ENCODE measurements at places on chromosomes 13 and 19.

GRCh38 chr13:40458720-40458990 is 207.8 kb downstream of the FOXO1 start:
- DNase-seq, result no peak

- no peak for DNase-seq
These were observed 7.0 kb downstream of the CAB39L start for GRCh38 chr13:49436890-49437289.

GRCh38 chr13:98984983-98985382 is 7.1 kb upstream of the DOCK9 start:
- DNase-seq, result no peak

DNA sequence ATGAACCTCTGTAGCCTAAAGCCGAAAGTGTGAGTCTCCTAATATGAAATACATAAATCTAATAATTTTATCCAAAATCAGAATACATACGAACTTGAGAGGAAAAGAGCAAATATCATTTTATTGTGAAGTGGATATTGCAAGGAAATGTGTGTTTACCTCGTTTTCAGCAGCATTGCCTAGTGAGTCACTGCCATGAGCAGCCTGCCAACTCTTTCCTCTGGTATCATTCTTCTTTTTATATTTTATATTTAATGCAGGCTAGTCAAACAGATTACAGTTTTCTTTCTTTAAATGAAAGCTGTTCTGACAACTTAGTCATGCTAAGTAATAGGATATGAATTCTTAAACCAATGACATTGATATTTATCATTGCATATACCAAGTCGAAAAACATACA is 44.2 kb downstream of the EDNRB start:
- DNase-seq, result no peak

GRCh38 chr13:77724092-77724491 is 26.6 kb downstream of the SLAIN1 start:
- no peak for DNase-seq

GRCh38 chr19:12494260-12494860 is 9.7 kb upstream of the ZNF709 start:
- DNase-seq, result no peak

DNA sequence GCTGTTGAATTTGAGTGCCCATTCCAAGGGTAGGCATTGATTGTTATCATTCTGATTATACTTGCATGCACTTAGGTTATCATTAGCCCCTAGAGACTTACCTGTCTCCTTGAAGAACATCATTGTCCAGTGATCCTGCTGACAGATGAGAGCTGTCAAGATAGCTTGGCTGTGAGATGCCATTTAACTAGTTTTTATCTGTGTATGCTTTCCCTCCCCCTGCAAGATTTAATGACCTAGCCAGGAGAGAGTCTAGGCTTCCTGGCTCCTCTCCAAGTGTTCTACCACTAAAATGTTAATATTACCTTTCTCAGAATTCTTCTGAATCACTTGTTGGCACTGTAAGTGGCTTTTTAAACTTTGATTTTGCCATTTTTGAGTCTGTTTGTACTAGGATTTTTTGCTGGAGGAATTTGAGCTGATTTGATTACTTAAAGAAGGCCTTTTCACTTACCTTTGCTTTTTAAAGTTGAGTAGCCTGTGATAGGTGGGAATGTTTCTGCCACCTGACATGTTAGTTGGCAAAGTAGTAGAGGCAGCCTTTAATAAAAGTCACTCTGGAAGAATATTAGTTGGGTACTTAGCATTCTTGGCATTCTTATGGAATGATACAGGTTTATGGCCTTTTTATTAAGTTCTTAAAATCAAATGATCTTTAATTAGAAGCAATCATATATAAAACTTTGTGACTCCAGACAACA is 41.1 kb downstream of the ARHGAP35 start:
- no peak for DNase-seq

DNA sequence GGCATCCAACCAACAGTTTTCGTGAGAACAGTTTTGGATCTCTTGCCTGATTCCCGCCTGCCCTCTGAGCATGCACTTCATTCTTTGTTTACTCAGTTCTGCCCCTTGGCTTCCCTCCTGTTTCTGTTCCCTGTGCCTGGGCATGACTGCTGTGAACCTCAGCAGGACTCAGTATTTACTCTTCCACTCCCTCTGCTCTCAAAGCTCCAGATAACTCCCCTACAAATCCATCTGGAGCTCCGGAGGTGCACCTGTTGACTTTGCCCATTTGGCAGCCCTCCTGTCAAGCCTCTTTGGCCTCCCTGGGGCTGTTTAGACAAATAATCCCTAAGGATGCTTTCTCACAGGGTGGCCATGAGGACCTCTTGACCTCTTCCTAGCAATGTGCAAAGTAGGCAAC is 34.2 kb upstream of the ARGLU1 start:
- DNase-seq, result no peak

GRCh38 chr13:94198681-94199080 is 280.8 kb downstream of the DCT start:
- DNase-seq, result no peak

GRCh38 chr13:96075953-96076543 is 13.9 kb upstream of the HS6ST3 start:
- DNase-seq, result no peak

DNA sequence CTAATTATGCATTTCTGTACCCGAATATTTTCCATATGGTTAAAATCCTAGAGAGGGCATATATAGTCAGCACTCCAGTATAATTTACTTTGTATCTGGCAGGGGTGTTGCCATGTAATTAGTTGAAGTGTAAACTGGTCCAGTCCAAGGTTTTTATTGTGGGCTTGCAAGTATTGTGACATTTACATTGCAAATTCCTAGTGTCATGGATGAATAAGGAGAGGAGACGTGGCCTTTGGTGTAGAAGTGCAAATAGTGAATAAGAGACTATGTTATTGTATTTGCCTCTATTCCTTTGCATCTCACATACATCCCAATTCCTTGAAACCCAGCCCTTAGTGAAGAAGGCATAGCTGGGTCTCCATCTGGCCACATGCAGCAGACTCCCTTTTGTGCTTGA is 330.6 kb downstream of the ATP8A2 start:
- DNase-seq, result no peak

- DNase-seq, result peak; percentile 64
These were observed 776 bp upstream of the NCLN start for GRCh38 chr19:3184847-3185460.

GRCh38 chr13:43805071-43805468 is 18.3 kb upstream of the ENOX1 start:
- no peak for DNase-seq

GRCh38 chr13:102868366-102868936 is 22.6 kb downstream of the ERCC5 start:
- DNase-seq, result no peak

DNA sequence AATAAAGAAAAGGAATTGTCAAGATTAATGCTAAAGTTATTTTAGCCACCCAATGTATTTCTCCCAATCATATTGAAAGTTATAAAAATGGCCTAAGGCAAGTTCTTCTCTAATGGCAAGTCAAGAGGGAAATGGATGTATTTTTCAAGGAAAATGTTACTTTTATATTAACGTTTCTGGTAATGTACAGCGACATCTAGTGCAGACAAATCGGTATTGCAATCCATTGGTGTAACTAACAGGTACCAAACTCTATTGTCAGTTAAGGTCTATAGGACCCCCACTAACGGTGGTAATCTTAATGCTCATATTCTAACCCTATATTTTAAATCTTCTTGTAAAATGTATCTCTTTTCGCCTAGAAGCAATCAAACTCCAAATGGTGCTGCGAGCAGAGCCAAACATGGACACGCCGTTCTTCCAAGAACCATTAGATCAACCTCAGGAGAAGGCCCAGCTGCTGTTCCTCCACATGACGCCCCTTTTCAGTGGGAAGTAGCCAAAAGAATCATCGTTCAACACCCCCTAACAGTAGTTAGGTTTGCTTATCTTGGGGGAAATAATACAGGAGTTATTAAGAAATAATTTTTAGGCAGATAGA is 98.5 kb upstream of the PABPC3 start:
- DNase-seq, result peak; percentile 23

- no peak for DNase-seq
These were observed 12.4 kb upstream of the GJA3 start for GRCh38 chr13:20173116-20173746.

GRCh38 chr13:110456550-110456949 is 105.0 kb downstream of the RAB20 start:
- no peak for DNase-seq

DNA sequence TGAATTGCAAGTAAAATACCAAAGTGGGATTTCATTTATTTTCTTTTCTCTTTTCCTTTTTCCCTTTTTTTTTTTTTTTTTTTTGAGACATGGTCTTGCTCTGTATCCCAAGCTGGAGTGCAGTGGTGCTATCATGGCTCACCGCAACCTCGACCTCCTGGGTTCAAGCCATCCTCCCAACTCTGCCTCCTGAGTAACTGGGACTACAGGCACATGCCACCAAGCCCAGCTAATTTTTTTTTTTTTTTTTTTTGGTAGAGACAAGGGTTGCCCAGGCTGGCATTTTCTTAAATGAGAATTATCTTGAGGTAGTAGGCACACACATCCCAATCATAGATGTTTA is 68.5 kb upstream of the GPR183 start:
- DNase-seq, result no peak

DNA sequence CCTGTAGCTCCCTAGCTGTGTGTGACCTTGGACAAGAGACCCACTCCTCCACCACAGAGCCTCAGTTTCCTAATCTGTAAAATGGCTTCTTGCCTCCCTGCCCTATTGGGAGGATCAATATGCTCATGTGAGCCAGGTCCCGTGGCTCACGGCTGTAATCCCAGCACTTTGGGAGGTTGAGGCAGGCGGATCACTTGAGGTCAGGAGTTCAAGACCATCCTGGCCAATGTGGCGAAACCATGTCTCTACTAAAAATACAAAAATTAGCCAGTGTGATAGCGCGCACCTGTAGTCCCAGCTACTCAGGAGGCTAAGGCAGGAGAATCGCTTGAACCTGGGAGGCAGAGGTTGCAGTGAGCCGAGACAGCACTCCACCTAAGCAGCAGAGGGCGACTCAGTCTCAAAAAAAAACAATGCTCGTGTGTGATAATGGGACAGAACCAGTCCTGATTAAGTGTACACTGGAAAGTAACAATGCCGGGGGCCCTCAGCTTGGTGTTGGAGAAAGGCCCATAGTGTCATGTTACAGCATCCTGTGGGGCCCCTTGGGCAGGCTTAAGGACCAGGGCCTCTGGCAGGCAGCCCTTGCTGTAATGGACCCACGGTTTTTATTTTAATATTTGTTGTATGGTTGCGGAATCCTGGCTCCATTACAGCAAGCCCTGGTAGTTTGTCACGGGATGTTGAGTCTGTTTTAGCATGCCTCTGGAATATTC is 6.8 kb downstream of the RPS11 start:
- DNase-seq, result peak; percentile 72

DNA sequence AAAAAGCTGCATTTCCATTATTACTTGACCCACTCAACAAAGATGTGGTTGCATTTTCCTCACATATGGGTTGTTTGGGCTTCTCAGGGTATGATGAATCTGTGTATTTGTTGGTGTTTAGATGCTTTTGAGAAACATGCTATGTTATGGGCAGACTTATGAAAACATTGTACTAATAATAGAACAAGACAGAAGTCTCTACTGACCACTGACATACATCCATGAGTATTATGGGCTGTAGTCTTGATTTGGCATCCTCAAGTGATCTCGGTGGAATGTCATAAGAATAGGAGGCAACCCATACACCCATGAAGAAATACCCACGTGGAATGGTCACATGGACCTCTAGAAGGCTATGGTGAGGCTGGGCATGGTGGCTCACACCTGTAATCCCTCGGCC is 36.3 kb upstream of the ABCC4 start:
- no peak for DNase-seq

- DNase-seq, result peak; percentile 51
These were observed 127.0 kb downstream of the IER2 start for GRCh38 chr19:13277104-13277809.

DNA sequence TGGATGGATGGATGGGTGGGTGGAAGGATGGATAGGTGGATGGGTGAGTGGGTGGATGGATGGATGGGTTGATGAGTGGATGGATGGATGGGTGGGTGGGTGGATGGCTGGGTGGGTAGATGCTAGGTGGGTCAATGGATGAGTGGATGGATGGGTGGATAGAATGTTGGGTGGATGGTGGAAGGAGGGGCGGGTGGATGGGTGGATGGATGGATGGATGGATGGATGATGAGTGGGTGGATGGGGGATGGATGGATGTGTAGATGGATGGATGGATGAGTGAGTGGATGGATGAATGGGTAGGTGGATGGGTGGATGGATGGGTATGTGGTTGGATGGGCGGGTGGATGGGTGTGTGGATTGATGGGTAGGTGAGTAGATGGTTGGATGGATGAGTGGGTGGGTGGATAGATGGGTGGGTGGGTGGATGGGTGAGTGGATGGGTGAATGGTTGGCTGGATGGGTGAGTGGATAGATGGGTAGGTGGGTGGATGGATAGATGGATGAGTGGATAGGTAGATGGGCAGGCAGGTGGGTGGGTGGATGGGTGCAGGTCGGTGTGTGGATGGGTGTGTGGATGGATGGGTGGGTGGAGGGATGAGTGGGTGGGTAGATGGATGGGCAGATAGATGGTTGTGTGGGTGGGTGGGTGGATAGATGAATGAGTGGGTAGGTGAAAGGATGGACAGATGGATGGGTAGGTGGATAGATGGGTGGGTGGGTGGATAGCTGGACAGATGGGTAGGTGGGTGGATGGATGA is 4.4 kb upstream of the SHC2 start:
- DNase-seq, result no peak

- peak; percentile 66 for DNase-seq
These were observed at the start of gene EPSTI1 for GRCh38 chr13:42991898-42992763. EPSTI1 (minus strand) TSS chr13:42992241; CDS start chr13:42992165, 76 bp downstream.

- DNase-seq, result no peak
These were observed 15.8 kb upstream of the TUBGCP3 start for GRCh38 chr13:112603641-112604225.

Measured in T-helper 1 cell (primary cell).